Stimulated activated CD4-positive, alpha-beta T cell treated with anti-CD3 and anti-CD28 coated beads, Interleukin-15, amount 100 ng/mL, for 1 hour (primary cell): ENCODE measurements at places on chromosomes 12 and 14.

DNA sequence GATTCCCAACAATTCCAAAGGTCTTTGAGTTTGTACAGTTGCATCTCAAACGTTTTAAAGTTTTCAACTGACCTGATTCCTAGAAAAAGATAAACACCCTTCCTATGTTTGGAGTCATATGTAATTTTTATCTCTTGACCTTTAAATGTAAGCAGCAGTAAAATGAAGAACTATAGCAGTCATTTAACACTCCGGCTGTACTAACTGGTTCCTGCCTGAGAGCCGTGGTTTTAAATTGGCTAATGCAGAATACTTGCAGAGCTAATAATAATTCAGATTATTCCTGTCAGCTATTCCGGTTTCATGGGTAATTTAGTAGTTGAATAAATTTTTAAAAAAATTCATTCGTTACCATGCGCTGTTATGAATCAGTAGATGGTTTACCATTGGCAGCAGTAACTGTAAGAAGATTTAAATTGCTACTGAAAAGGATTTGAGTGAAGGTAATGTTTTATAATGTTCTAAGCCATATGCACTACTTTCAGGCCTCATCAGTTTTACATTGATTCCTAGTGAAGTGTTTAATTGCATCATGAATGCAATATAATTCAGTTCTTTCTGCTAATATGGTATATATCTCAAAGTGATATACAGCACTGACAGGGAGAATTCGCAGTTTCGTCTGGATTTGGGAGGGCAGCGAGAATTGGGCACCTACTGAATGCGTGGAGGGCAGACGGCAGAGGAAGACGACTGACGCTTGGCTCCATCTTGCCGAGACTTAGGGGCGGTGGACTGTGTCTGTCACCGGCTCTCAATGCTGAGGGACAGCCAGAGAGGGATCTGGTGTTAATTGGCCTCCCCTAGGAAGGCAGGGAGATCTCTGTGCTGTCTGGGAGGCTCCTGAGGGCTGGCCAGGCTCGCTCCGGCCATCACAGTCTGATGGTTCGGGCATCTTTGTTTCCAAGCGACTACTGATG lies 217.7 kb downstream of the PHETA1 start:
- no peak for DNase-seq

DNA sequence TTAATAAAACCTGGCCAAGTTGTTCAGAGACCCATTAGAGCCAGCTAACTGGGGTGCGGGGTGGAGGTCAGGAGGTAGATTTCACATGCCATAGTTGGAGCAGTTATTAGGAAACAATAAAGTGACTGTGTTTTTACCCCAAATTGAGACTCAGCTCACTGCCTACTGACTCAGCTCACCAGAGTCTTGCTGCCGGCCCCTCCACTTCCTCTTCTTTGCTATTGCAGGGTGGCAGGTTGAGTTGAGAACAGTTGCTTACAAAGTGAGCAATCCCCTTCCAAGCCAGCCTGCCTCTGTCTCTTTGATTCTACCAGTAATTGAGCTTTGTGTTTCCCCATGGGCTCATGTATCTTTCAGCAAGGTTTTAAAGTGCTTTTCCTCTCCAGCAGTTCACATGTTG lies 12.9 kb downstream of the ST8SIA1 start:
- DNase-seq = no peak

DNA sequence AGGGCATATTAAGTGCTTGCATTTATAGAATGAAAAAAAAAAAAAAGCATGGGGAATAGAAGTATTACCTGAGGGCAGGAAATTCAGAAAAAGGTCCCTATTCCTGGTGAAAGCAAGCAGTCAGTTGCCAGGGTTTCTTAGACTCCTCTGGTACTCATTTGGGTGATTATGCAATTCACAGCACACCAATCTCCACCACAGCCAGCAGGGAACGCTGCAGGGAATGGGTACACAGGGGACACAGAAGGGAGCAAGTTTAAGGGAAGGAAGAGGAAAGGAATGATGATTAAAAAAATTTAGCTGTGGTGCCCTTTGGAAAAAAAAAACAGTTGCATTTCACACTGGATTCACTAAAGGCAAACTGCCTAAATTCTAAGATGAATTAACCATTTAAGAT lies 14.2 kb downstream of the BLTP3B start:
- no peak for DNase-seq

- DNase-seq = no peak
These were observed 36.9 kb downstream of the FOXN3 start for GRCh38 chr14:89379891-89380820.

GRCh38 chr12:101939306-101939705 lies 61.9 kb downstream of the DRAM1 start:
- no peak for DNase-seq

DNA sequence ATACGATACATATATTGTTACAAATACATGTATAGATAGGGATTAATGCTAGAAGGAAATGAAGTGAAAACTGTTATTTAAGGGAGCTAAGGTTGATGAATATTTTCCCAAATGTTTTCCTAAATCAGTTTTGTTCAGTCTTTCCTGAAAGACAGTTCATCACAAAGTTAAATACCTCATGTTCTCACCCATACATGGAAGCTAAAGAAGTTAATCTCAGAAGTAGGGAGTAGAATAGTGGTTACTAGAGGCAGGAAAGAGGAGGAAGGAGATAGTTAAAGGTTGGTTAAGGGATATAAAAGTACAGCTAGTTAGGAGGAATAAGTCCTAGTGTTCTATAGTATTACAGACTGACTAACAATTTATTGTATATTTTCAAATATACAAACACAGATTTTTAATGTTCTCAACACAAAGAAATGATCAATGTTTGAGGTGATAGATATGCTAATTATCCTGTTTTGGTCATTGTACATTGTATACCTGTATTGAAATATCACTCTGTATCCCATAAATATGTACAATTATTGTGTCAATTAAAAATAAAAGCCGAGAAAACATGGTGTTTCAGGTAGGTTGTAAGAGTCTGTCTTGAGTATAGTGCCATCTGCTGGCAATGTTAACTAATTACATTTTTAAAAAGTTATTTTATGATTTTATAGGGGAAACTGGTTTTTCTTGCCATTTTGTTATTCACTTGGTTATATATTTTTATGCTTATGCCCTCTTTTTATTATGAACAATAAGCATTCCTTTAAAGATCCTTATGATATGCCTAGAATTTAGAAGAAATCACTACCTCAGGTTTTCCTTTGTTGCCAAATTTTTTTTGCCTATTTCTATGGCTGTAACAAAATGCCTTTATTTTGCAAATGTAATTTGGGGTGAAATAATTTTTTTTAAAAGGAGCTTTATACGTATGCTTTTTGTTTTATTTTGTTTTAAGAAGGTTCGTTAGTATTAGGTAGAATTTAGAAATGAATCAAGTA lies 26.9 kb downstream of the ZDHHC17 start:
- DNase-seq = no peak

DNA sequence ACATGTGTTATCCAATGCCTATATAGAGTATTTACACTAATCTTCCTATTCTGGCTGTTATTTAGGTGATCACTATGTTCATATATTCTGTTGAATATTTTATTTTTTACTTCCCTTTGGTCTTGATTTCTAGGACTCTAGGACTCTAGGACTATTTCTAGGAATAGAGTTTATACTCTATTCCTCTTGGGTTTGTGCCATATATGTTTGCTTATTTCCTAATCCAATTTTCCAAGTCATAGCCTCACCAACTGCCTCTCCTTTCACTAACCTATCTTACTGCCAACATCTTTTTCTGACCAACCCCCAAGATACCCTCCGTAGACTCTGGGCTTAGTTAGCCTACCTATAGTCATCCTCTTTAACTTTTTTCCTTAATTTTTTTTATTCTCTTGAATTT lies 28.5 kb downstream of the ARF6 start:
- no peak for DNase-seq

DNA sequence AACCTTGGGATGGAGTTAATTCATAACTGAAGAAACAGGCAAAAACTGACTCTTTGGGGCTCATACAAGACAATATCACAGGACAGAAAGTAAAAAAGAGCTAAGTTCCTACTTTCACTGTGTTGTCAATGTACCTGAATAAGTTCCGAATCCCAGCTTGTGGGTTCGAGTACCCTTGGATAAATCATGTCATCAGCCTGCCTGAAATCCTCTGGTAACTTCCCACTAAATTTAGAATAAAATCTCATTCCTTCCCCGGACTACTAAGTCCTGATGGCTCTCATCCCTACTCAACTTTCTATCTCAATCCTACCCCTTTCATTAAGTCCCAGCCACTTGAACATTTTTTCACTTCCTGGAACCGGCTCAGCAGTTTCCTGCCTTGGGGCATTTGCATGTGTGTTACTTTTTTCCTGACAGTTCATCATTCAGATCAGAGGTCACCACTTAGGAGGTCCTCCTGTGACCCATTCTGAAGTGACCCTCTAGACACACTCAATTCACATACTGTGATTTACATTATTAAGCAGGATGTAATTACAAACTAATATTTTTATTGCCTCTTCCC lies 12.7 kb downstream of the ERP29 start:
- DNase-seq = no peak

DNA sequence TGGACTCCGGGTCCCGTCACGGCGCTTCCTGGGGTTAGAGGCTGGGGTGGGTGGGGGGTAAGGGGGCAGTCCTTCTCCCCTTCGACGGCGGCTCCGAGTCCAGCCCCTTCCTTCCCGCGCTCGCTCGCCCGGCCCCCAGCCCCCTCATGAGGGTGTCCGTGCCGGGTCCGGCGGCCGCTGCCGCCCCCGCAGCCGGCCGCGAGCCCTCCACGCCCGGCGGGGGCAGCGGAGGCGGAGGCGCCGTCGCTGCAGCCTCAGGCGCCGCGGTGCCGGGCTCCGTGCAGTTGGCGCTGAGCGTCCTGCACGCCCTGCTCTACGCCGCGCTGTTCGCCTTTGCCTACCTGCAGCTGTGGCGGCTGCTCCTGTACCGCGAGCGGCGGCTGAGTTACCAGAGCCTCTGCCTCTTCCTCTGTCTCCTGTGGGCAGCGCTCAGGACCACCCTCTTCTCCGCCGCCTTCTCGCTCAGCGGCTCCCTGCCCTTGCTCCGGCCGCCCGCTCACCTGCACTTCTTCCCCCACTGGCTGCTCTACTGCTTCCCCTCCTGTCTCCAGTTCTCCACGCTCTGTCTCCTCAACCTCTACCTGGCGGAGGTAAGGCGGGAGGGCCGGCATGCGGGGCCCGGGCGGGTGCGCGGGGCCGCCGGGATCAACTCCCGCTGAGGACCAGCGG lies 500 bp downstream of the GPR137C start:
- peak; percentile 12 for DNase-seq

- DNase-seq = no peak
These were observed 38.7 kb upstream of the INSM2 start for GRCh38 chr14:35495278-35495677.

DNA sequence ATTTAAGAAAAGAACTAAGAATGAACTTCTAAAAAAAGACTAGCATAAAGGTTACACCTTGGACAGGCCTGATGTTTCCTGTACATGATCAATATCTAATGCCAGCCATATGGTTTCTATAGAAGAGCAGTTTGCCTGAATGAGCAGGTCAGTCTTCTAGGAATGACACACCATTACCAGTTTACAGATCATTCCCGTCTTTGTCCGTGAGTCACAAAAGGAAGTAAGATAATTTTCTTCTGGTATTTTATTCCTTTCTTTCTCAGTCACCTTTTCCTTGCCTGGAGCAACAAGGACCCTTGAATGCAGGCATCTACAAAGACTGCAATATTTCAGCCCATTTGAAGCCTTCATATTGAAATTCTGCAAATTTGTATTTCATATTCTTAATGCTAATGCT lies 44.6 kb upstream of the CNTN1 start:
- no peak for DNase-seq

DNA sequence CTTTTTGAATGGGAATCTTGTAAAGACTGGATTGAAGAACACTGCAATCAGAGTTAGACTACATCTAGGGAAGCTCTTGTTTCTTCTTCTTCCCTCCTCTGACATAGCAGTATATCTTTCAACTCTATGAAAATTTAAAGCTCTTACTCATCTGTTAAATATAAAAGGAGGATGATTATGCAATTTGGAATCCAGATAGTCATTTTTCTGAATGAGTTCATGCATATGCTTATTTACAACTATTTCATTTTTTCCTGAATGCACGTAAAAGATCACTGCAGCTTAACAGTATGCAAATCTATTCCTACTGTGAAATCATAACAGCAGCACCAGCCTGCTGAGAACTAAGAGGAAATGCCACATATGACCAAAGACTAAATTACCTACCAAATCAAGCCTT lies 133.5 kb upstream of the TMCC3 start:
- no peak for DNase-seq

DNA sequence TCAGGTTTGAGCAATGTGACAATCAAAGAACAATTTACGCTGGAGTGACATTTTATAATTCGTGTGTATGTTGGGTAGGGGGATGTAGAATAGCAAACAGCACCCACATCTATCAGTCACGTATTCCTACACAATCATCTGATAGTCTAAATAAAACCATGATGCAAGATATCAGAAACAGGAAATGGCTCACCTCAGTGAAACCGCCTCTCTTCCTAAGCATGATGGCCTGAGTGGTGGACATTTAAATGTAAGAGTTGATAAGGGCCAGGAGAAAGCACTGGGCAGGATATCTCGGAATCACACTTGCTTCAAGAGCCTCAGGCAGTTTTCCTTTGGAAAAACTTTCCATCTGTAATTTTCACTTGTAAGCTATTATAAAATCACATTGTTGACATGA lies 128.2 kb downstream of the GRIP1 start:
- DNase-seq = no peak

DNA sequence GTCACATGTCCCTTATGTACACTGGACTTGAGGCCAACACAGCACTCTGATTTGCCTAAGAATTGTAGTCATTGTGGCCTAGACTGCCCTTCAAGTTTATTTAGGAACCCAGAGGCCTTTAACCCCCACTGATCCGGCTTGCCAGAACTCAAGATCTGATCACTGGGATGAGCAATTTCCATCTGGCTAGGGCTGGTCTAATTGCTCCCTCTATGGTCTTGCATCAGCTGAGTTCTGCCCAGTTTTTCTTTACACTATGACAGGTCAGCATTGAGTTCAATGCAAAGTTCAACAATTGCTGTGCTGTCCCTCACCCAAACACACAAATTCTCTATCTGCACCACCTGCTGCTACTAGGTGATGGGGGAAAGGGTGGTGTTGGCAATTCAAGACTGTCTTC lies 146.9 kb upstream of the MDGA2 start:
- DNase-seq = no peak
